ENCODE measurements at places on chromosomes 2 and 18.

GRCh38 chr2:237669628-237670392 lies 42.4 kb downstream of the LRRFIP1 start:
- peak; percentile 86 for DNase-seq

GRCh38 chr2:225037415-225038230 lies 4.6 kb downstream of the DOCK10 start:
- DNase-seq, result no peak

- no peak for DNase-seq
Observed at GRCh38 chr18:41199212-41199611, 755.8 kb upstream of the PIK3C3 start.

- no peak for DNase-seq
Observed at GRCh38 chr2:102041351-102041750, 49.6 kb downstream of the IL1R2 start.

GRCh38 chr2:74020702-74021406 lies 36.1 kb downstream of the TET3 start:
- no peak for DNase-seq
